ENCODE measurements at places on chromosomes 5 and 9. TPM values are rescaled to one million over a fixed set of nuclear protein-coding genes. Genes with fewer than 3 reads are reported as not detected.

The ANKRD31 gene
- under 0.01 TPM for total RNA-seq

The PCDHB11 gene
- total RNA-seq: 0.43 TPM

The BTNL8 gene
- total RNA-seq: 0.09 TPM

The PCDHGA12 gene
- total RNA-seq: 1.5 TPM

The ECM2 gene
- total RNA-seq: not detected

The TAF11L10 gene
- total RNA-seq: not detected

The PRKACG gene
- not detected for total RNA-seq

The FOXD4L6 gene
- total RNA-seq: not detected

The IGIP gene
- 3.6 TPM for total RNA-seq

The TAF11L5 gene
- total RNA-seq: not detected

The GZMA gene
- total RNA-seq: not detected

The CCDC192 gene
- not detected for total RNA-seq

The TMEM250 gene
- 33.1 TPM for total RNA-seq

The DTWD2 gene
- total RNA-seq: 1.4 TPM

The CCNI2 gene
- total RNA-seq: 0.11 TPM

The RNF183 gene
- not detected for total RNA-seq

The TRPM3 gene
- total RNA-seq: 0.11 TPM

The SUSD3 gene
- not detected for total RNA-seq

The SCAI gene
- 4.8 TPM for total RNA-seq

The TUSC1 gene
- 10.3 TPM for total RNA-seq

The C5orf15 gene
- 29.6 TPM for total RNA-seq

The FAM151B gene
- total RNA-seq: 2.6 TPM

The PCDHGA1 gene
- 0.43 TPM for total RNA-seq

The SPINK7 gene
- total RNA-seq: not detected

The PCDHB16 gene
- total RNA-seq: 0.69 TPM

The EXD3 gene
- total RNA-seq: 14.6 TPM

The RELL2 gene
- 7.3 TPM for total RNA-seq

The APBA1 gene
- total RNA-seq: 8.2 TPM

The THBS4 gene
- 0.22 TPM for total RNA-seq

The GARNL3 gene
- total RNA-seq: 3.0 TPM

The C7 gene
- total RNA-seq: 0.09 TPM

The GLDC gene
- total RNA-seq: 4.3 TPM

The ACTBL2 gene
- total RNA-seq: under 0.01 TPM

The ARL14EPL gene
- 0.17 TPM for total RNA-seq

The FOXD4L5 gene
- 0.09 TPM for total RNA-seq

The HTR4 gene
- not detected for total RNA-seq

The EPB41L4A gene
- 39.6 TPM for total RNA-seq

The SLC6A3 gene
- total RNA-seq: not detected

The SLC22A4 gene
- total RNA-seq: 7.7 TPM

The SPATA6L gene
- total RNA-seq: 6.0 TPM

The IL9 gene
- not detected for total RNA-seq

The MVB12B gene
- 18.1 TPM for total RNA-seq

The GNAQ gene
- 42.2 TPM for total RNA-seq

The MEF2C gene
- 220 TPM for total RNA-seq

The RGS7BP gene
- not detected for total RNA-seq

The SLC31A1 gene
- 13.2 TPM for total RNA-seq

The PCDHAC2 gene
- 0.17 TPM for total RNA-seq

The SLC36A3 gene
- total RNA-seq: not detected

The SCGB3A2 gene
- not detected for total RNA-seq

All from dermis lymphatic vessel endothelial cell (primary cell).